ENCODE measurements at places on chromosomes 16 and 17. TPM values are rescaled to one million over a fixed set of nuclear protein-coding genes. Genes with fewer than 3 reads are reported as not detected.
A peak's percentile ranks its signal among the peaks of the same experiment; 100 is the strongest.

DNA sequence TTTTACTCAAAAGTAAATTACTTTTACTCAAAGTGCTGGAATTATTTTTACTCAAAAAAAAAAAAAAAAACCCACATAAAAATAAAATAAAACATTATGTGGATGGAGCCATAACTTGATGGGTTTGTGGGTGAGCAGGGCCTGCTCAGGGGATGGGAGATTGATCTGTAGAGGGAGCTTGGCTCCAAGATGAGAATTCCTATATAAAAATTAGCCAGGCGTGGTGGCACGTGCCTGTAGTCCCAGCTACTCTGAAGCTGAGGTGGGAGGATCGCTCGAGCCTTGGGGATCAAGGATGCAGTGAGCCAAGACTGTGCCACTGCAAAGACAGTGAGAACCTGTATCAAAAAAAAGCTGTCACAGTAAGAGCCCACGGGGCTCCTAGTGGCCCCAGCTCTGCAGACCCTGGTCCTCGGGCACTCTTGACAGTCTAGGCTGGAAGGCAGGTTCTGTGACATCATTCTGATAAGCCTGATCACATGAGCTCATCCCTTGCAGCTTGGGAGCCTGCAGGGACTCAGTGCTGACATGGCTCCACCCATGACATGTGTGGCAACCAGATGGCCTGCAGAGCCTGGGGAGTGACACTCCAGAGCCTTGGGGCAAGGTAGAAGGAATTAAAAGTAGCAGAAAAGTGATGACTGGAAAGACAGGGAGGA is 42.5 kb downstream of the ST3GAL2 start:
- no peaks in the 10 kb centered on the region for H3K27me3 ChIP-seq
- no peak overlapping the region for H3K27ac ChIP-seq
- H3K4me3 ChIP-seq: no peak overlapping the region
- DNase-seq: no peak

GRCh38 chr17:57663326-57664070 is 81.6 kb downstream of the CCDC182 start:
- H3K4me1 ChIP-seq: peaks cover 4% of the 10 kb centered on the region
- no peaks in the 10 kb centered on the region for H3K36me3 ChIP-seq
- DNase-seq: peak; percentile 38
- no peak overlapping the region for H3K4me3 ChIP-seq

KAT8 gene
- 63.2 TPM for total RNA-seq

NAGS gene
- 0.72 TPM for total RNA-seq

All from spleen (tissue), 13 donors.